Occipital lobe (tissue), 3 donors: ENCODE measurements at places on chromosomes 7 and 10. TPM values are rescaled to one million over a fixed set of nuclear protein-coding genes. Genes with fewer than 3 reads are reported as not detected.

DNA sequence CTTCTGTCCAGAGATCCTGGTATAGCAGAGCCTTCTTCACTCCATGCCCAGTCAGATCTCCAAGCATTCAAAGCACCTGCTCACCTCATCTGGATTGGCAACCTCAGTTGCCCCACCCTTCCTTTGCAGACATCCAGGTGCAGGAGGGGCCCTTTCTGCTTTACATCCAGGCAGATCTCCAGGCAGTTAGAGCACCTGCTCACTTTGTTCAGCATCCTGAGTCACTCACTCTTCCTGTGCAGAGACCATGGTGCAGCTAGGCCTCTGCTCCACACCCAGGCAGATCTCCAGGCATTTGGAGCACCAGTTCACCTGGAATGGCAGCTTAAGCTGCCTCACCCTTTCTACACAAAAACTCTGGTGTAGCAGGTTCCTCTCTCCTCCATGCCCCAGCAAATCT, 153.1 kb downstream of the CDK14 start:
- no peak for DNase-seq

Gene IDI2
- total RNA-seq: not detected

Gene GARIN1A
- total RNA-seq: 1.7 TPM

- DNase-seq: no peak
These were observed 286.4 kb upstream of the LRRN3 start for GRCh38 chr7:110804501-110804900.

DNA sequence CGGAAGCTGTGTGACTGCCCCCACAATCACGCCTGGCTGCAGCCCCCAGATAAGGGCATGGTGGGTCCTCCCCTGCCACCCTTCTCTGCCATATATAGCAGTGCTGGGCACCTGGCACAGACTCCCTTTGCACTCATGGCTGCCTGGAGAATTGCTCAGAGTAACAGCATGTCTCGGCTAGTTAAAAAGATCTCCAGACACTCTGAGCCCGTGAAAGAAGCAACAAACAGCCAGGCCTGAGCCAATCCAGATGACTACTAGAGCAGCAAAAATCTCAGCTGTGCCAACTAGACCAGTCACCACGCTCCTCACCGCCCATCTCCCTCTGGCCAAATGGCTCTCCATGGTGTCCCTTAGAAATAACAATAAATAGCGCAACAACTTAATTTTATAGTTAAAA, 71.3 kb downstream of the PARD3 start:
- DNase-seq: no peak

Gene PUS7
- 35.6 TPM for total RNA-seq

Gene PDE6C
- not detected for total RNA-seq

DNA sequence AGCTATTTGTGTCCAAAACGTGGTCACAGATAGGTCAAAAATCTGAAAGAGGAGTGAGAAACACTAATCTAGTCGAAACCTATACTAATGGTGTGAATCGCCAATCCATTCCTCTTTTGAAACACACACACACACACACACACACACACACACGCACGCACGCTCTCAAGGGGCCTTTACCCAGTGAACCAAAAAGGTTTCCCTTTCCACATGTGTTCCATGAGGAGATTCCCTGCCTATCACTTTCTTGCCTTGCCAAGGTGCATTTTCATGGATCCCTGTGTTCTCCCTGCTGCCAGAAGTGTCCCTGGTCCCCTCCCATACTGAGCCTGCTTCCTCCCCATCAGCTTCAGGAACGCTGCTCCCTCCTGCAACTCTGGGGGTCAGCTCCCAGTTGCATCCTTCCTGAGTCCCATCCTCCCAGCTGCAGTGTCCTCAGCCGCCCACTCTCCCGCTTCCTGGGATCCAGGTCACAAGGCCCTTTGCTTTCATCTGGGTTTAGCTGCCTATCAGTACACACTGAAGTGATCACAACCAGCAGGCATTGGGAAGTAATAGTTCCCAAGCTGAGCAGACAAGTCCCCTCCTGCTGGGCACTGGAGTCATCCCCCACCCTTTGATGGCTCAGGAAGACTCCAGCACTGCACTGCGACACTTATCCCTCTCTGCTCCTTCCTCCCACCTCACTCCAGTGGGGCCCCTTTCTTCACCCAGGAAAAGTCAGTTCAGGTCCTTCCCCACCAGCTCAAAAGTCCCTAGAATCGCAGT, 49.2 kb upstream of the KCNMA1 start:
- DNase-seq: no peak

DNA sequence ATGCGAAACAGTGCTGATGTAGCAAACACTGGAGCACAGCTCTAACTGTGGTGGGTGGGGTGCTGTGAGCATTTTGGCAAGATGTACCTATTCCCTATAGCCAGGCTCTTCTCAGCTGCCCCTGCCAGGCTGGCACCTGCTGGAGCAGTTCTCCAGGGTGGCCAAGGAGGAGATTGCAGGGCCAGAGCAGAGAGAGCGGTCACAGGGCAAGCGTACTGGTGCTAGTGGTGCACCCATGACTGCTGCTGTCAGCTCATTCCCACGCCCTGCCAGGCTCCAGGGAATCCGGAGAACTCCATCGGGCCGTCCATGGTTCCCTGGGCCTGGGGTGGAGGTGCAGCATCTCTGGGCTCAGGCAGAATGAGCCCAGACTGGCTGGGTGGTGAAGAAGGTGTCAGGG, 2.1 kb downstream of the COL13A1 start:
- no peak for DNase-seq

DNA sequence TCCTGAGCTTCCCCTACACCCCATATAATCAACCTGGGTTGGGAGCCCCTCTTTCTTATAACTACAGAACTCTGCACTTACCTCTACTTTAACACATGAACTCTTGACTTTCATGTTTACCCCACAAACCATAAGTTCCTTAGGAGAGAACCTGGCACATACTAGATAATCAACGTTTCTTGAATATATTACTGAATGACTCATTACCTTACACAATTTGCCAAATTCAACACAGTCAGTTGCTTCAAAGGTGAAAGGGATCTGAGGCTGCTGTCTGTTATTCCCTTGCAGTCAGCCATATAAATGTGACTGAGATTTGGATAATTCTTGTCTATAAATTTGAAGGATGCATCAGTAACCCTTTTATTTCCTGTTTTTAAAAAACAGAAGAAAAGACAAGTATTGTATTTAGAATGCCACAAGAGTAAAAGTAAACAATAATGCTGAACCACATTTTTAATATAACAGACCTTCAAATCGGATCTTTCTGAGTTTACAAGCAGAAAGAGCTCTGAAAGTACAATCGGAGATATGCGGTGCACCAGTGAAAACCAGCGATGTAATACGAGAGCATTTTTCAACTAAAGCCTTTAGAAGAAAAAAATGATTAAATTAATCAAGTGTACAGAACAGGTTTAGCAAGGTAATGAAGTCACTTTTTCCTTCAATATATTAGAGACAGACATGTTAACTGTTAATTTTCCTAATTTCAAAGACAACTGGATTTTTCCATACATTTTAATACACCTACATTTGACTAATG, 29.5 kb upstream of the LRRC17 start:
- DNase-seq: no peak

DNA sequence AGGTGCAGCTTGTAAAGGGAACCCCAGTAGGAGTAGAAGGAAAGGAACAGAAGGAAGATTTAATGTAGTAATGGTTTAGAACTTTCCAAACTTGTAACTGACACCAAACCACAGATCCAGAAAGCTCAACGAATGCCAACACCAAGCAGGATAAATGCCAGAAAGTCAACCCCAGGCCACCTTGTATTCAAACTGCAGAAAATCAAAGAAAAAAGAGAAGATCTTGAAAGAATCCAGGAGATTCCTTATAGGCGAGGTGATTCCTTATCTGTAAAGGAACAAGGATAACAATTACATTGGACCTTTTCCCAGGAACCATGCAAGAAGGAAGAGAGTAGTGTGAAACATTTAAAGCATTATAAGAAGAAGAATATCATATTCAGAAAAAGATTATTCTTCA, 93.6 kb downstream of the NKX6-2 start:
- DNase-seq: no peak

DNA sequence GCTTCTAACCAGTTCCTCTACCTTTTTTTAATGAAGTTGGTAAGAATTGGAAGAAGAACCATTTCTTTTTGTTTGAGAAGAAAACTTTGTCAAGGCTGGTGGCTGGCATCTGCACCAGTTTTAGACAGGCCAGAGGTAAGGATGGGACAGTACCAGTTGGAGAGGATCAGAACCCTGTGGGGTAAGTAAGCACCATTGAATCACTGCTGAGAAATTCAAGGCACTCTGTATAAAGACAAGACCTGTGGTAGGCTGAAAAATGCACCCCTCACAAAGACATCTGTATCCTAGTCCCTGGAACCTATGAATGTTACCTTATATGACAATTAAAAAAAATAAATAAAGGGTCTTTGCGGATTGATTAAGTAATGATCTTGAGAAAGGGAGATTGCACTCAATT, 166.7 kb upstream of the NRP1 start:
- no peak for DNase-seq

Gene ZNF33B
- total RNA-seq: 49.6 TPM

DNA sequence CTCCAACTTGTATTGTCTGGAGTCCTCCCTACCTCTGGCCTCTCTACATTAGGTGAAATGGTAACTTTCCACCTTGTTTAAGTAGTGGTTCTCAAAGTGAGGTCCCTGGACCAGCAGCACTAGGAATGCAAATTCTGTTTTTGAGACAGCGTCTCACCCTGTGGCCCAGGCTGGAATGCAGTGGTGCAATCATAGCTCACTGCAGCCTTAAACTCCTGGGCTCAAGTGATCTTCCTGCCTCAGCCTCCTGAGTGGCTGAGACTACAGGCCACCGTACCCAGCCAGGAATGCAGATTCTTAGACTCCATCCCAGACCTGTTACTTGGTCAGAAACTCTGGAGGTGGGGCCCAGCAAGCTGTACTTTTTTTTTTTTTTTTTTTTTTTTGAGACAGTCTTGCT, 6.8 kb upstream of the TBL2 start:
- DNase-seq: no peak

GRCh38 chr10:30705101-30705624, 75.6 kb upstream of the LYZL2 start:
- no peak for DNase-seq

Gene HOXA1
- total RNA-seq: not detected

Gene KIF11
- total RNA-seq: 7.3 TPM

Gene PPA1
- 296 TPM for total RNA-seq

Gene MYH16
- total RNA-seq: not detected
